ENCODE measurements at places on chromosomes 6 and 20.

- DNase-seq: no peak
Measured at GRCh38 chr20:44739942-44740341, 5.7 kb upstream of the KCNK15 start.

GRCh38 chr6:45732731-45733130 is 282.9 kb downstream of the CLIC5 start:
- DNase-seq: no peak

GRCh38 chr6:81204731-81205130 is 547.8 kb downstream of the TENT5A start:
- peak; percentile 35 for DNase-seq

- DNase-seq: no peak
Measured at GRCh38 chr20:32050851-32051556, 1.0 kb upstream of the HCK start.

Data from astrocyte of the cerebellum (primary cell).